CD8-positive, alpha-beta T cell (primary cell): ENCODE measurements at places on chromosomes 2 and 18.

DNA sequence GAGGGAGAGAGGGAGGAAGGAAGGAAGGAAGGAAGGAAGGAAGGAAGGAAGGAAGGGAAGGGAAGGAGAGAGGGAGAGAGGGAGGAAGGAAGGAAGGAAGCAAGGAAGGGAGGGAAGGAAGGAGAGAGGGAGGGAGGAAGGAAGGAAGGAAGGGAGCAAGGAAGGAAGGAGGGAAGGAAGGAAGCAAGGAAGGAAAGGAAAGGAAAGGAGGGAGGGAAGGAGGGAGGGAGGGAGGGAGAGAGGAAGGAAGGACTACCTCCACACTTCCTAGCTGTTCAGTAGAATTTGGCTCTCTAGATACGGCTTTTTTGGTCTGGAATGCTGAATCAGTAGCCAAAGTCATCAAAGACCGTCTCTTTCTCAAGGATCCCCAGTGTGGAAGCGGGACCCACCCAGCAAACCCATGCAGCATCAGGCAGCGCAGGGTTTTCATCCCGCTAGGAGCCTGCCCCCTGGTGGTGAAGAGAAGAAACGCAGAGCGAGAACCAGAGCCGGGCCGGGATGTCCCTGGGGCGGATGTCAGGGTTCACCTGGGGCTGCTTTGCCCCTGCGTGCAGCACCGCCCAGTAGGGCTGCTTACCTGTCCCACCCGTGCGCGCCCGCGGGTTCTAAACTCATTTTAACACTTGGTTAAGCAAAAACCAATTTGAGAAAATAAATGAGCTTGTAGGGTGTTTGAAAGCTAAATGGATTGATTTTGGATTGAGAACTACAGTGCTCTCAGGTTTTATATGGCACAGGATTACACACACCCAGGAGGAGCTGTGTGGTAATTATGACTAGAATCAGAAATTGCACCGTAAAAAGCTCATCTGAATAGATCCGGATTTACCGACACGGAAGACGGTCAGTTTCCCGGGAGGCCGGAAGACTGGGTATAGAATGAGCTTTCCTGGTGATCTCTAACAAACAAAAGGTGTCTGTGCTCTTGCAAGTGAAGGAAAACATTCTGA is 48.1 kb upstream of the ARL4C start:
- DNase-seq, result peak; percentile 56

- peak; percentile 19 for DNase-seq
These were observed 140.3 kb downstream of the CYRIA start for GRCh38 chr2:16525265-16525887.

DNA sequence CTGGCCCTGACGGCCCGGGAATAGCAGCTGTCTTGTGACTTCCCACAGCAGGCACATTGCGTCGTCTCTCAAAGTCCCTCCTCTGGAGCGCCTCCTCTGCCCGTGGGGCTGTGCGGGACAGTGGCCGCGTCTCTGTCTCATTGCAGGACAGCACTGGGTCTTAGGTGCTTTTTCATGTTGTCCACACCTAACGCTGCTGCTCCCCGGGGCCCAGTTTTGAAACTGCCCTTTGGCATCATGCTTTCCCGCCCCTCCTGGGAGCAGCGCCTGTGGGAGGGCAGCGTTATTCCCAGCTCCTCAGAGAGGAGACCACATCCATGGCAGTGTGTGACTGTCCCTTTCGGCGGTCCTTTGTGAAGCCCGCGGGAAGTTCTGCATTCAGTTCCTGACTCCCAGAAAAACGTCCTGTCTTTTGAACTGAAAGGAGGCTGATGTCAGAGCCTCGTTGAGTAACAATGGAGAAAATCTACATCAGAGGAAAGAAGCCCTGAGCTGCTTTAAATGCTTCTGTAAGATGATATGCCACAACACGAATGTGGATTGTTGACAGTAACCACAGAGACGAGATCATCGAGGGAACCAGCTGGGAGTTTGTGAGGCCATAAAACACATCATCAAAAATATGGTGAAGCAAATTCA is 226.0 kb downstream of the FAM210A start:
- DNase-seq, result no peak

DNA sequence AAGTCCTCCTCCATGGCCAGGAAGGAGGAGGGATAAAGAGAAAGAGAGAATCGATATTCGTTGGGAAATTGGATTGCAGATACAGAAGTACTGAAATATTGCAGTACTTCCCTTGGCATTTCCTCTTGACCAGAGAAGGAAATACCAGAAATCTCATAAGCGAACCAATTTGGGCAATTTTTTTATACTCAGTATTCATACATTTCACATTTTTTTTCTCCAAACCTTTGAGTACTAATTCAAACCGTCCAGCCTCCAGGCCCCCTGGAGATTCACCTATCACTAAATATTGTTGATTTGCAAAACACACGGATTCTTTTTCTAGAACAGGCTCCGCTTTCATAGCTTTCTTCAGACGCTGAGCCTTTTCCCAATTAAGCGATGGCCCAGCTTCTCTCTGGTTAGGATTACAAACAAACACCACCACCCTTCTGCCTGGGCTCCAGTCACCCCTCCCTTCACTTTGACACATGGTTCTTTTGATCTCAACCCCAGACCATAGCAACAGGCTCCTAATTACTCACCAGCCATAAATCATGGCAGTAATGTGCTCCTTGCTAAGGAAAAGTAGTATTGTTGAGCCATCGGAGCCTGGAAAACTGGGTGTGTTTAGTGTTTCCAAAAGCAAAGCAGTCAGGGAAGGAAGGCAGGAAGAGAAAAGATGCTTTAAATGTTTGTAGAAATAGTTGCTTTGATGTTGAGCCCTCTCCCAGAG is 138.4 kb upstream of the CCDC68 start:
- no peak for DNase-seq

DNA sequence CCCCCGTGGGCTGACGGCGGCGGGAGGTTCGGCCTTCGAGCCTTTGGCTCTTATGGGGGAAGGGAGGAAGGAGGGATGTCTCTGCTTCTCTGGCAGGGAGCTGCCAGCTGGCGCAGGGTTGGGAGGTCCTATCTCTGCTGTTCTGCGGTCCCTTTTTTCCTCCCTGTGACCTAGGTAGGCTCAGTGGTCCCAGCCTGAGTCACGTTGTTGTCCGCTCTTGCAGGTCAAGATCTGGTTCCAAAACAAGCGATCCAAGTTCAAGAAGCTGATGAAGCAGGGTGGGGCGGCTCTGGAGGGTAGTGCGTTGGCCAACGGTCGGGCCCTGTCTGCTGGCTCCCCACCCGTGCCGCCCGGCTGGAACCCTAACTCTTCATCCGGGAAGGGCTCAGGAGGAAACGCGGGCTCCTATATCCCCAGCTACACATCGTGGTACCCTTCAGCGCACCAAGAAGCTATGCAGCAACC is 2.5 kb downstream of the DLX1 start:
- DNase-seq, result no peak

- no peak for DNase-seq
These were observed 71.2 kb downstream of the PLB1 start for GRCh38 chr2:28567061-28567471.

DNA sequence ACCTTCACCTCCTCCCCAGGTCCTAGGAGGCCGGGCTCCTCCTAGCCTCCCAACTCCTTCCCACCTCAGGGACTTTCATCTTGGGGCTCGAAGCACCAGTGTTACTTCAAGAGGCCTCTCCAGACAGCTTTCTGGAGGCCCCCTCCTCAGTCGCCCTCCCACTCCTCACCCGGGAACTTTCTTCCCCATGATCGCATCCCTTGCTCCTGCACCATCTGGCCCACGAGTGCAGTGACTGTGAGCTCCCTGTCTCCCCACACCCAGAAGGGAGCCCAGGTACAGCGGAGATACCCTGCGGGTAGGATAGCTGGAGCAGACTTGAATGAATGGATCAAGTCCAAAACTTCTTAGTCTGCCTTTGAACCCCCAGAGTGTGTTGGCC is 6.1 kb downstream of the ERFE start:
- no peak for DNase-seq

DNA sequence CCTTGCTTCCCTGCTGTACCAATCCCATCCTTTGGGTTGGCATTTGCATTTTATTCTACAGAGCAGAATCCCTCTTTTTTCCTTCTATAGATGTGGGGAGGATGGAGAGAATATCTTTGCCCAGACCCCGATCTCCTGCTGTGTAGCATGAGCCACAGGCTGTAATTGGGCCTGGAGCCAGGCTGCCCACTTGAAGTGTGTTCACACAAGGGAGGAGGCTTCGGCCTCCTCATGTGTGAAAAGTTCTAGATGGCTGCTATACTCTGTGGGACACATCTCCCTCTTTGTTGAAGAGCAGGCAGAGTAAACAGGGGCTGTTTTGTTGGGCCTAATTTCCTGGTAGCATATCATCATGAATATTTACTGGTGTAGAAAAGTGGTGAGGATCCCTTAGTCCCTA is 126.3 kb downstream of the XRCC5 start:
- DNase-seq, result no peak

- DNase-seq, result no peak
These were observed 527.4 kb downstream of the TMEM182 start for GRCh38 chr2:103289105-103289725.

DNA sequence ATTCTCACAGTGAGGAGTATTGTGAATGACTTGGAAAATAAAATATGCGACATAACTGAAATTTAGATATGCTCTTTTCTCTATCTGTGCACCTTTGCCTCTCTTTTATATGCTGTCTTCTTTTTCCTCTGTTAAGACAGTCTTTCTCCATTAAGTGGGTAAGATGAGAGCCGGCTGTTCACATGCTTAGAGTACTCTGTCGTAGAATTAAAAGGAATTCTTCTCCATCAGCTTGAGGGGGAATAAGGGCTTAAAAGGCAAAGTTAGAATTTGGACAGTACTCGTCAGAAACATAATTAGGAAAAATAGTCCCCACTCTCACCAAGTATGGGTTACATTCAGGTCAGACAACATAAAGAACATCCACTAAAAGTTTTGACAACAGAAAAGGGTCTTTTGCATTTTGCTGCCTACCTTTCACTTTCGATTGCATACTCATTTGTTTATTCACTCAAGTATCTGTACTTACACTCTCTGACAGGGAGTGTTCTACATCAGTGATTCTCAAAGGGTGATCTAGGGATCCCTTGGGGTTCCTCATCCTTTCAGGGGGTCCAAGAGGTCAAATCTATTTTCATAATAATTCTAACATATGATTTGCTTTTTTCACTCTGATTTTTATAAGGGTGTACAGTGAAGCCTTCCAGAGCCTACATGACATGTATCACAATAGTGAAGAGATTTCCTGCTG is 48.0 kb downstream of the ARHGAP15 start:
- DNase-seq, result no peak

- DNase-seq, result no peak
These were observed 426.7 kb downstream of the TRIB2 start for GRCh38 chr2:13143451-13143850.

DNA sequence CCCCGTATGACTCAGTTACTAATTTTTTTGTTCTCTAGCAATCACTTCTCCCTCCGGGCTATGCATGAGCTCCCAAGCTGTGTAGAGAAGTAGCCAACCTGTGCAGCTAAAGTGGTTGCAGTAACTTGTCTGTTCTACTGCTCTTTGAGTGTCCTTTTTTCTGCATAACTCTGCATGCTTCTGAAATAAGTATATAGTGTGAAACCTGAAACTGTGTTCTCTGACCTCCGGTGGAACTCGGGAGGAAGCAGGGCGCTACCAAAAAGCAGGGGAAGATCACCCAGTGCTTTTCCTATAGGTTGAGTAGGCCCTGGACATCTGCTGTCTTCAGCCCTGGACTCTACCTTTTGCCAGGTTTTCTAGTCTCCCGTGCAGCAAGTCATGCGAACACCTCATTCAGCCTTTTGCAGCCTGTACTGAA is 47.8 kb downstream of the PHLPP1 start:
- DNase-seq, result no peak

DNA sequence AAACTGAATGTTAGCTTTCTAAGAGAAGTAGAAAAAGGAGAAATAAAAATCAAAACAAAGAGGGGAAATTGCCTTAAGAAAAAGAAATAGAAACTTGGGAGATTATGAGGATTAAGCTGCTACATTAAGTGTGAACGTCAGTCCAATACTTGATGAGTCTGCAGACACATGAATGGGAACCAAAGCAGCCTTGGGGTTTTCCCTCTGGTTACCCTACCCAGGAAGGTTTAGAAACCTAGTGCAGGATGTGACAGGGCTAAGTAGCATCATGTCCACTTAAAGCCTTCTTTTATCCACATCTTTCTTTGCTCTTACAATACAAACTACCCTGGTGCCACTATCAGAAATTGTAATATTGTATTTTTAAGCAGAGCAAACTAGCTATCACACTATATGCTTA is 22.3 kb downstream of the SLC35F5 start:
- DNase-seq, result no peak

GRCh38 chr2:127415593-127416505 is 2.4 kb upstream of the PROC start:
- peak; percentile 72 for DNase-seq

DNA sequence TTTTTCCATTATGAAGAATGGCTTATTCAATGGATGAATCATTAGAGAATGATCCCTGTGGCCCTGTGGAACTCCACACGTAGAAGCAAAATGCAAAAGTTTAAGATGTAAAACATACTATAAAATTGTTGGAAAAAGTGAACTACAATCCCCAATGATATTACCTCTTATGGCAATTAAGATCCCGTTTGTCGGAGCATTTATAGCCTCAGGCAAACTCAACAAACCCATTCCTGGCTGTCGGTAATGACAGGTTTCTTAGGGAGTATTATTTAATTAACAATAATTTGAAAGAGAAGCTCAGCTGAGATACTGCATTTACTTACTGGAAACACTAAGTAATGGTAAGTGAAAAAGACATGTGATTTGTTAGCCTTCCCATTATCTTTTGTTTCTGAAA is 138.3 kb downstream of the CDH20 start:
- DNase-seq, result no peak

- no peak for DNase-seq
These were observed 44.0 kb downstream of the ATP6V1C2 start for GRCh38 chr2:10765461-10765860.

DNA sequence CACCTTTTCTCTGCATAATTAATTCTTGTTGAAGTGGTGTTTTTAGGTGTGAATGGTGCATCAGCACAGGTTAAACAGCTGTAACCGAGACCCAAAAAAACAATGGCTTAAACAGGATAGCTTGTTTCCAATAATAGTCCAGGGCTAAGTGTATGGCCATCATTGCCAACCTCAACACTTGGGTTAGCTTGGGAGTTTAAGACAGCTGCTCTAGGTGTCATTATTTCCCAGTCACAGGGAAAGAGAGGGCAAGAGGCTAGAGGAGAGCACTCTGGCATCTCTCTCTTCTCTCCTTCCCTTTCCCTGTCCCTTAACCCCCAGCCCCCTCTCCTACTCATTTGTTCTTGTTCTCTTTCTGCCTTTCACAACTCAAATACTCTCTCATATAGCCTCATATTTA is 21.1 kb downstream of the BIRC6 start:
- no peak for DNase-seq
